Stimulated activated CD4-positive, alpha-beta T cell treated with anti-CD3 and anti-CD28 coated beads, Interleukin-2, amount 100 ng/mL, for 4 hours (primary cell): ENCODE measurements at places on chromosomes 5 and 9.

DNA sequence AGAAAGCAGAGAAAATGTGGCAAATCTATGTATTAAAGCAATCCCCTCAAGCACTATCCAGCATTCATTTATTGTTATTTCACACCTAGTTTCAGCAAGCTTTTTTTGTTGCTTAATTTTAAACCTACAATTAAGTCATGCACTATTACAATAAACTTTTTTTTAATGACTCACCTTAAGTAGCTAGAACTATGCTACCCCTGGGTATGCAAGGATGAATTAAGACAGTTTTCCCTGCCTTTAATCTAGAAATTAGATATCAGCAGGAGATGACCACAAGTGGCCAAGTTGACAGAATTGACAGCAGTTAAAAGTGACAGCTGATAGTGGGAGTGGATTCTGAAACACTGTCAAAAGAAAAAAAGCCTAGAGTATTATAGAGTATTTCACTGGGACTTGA lies 20.0 kb downstream of the ITGA1 start:
- DNase-seq, result no peak

- no peak for DNase-seq
Observed at GRCh38 chr5:10679336-10679988, 81.6 kb downstream of the DAP start.

DNA sequence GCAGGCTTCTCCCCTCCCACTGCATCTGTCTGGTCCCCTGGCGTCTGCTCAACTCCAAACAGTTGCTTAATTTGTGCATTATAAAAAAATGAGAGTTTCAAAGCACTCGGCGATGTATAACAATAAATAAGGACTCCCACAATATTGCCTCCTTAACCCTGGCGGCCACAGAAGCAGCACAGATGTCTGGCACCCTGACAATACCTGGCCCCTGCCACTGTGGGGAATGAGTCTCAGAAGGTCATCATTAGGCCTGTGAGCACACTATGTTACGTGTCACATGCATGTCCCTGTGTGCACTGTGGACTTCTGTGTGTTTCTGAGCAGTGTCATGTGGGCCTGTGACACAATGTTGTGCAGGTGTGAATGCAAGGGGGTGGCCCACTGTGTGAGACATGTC lies 236.5 kb downstream of the PBX3 start:
- DNase-seq, result no peak

GRCh38 chr5:135670588-135670987 lies 91.8 kb upstream of the CXCL14 start:
- DNase-seq, result no peak

GRCh38 chr9:31112491-31112890 lies 1272.0 kb upstream of the ACO1 start:
- no peak for DNase-seq

GRCh38 chr5:113682497-113683136 lies 169.1 kb downstream of the YTHDC2 start:
- no peak for DNase-seq

GRCh38 chr5:141779503-141779973 lies 97.5 kb upstream of the ARAP3 start:
- no peak for DNase-seq

GRCh38 chr5:44178414-44178813 lies 210.8 kb downstream of the FGF10 start:
- DNase-seq, result no peak

DNA sequence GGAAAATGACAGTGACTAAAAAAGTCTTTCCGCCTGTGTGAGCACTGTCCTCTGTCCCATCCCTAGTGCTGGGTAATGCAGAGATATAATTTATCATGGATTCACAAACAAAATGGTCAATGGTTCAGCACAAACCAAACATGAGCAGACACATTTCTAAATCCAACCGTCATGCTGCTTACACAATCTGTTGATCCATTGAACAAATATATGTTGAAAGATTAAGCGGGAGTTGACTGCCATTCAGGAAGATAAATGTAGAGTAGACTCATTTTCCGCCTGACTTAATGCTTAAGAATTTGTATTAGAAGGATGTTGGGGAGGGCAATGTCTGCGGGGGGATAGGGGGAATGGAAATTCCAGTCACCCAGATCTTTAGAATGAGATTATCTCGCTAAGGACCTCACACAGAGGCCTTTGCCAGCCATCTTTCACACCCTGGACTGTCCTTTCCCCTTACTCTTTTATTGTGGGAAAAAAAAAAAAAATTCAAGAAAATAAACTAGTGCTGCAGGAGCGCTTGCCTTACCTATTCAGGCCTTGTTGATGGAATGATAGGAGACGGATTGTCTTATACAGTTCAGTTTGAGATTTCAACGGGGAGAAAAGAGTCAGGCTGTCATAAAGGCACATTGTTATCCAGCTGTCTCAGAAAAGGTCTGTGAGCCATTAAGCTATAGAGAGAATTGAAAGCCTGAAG lies 153.7 kb downstream of the TLE1 start:
- DNase-seq, result no peak

- DNase-seq, result no peak
Observed at GRCh38 chr5:24475101-24475500, 169.7 kb downstream of the CDH10 start.

- no peak for DNase-seq
Observed at GRCh38 chr5:13653709-13654108, 290.8 kb downstream of the DNAH5 start.

DNA sequence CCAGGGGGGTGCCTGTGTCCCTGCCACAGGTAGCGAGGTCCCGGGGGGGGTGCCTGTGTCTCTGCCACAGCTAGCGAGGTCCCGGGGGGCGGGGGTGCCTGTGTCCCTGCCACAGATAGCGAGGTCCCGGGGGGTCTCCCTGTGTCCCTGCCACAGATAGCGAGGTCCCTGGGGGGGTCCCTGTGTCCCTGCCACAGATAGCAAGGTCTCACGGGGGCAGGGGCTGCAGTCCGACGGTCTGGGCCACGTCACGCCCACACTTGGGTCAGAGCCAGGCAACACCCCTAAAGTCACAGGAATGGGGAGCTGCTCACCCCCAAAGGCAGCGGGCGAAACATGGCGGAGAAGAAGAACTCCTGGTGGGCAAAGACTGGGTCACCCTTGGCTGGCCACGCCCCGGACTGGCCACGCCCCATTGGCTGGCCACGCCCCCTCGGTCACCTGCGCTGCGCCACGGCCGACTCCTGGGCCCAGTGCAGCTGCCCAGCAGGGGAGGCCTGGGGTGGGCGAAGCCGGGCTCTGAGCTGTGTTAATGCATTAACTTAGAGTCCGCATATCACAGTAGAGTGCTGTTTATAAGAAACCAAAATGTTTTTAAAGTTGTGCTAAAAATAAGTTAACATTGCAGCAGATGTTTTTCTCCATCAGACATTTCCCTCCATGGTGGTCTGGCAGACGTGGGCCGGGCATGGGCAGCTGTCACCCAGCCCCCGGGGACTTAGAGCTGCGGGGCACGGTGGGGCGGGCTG lies 7.0 kb downstream of the NOXA1 start:
- DNase-seq, result no peak

DNA sequence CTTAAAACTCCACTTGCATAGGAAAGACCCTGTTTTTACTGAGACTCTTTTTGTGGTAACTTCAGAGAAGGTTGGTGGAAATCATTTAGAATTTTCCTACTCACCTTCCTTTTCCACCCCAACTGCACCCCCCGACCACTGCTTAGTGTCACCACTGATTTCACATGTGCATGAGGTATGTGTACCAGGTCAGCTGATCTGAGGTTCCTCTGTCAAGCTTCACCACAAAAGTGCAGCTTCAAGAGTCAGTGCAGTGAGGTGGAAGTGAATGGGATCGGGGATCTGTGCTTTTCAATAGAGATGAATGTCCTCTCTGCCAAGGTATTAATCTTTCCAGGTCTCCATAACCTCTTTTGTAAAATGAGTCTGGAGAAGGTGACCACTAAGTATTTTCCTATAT lies 260.5 kb upstream of the WWC1 start:
- no peak for DNase-seq

- no peak for DNase-seq
Observed at GRCh38 chr9:95249986-95250385, 67.5 kb downstream of the FANCC start.

DNA sequence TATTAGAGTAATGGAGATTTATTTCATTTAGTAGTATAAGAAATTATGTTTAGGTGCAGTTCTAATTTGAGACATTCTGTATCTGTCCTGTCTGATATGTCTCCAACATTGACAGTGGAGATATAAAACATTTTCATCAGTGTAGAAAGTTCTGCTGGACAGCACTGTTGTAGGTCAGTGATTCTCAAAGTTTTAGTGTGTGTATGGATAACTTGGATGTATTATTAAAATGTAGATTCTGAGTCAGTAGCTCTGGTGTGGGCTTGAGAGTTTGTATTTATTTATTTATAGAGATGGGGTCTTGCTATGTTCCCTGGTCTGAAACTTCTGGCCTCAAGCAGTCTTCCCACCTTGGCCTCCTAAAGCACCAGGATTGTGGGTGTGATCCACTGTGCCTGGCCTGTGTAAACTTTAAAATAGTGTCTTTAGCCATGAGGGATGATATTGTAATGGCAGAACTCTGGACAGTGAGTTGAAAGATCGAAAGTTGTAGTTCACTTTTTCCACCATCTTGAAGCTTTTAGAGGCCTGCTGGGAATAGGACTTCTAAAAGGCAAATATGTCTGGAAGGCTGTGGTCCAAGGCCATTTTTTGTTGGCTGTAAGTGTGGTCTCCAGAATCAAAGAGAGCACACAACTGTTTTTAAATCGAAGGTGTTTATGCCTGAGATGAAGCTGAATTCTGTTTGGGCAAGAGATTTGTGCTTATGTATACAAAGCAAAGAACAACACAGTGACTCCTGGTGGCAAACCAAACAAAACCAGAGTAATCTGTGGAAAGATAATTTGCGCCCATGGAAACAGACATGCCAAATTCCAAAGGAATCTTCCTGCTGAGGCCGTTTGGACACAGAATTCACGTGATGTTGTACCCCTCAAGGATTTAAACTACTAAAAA lies 12.4 kb downstream of the UBAP1 start:
- DNase-seq, result no peak

DNA sequence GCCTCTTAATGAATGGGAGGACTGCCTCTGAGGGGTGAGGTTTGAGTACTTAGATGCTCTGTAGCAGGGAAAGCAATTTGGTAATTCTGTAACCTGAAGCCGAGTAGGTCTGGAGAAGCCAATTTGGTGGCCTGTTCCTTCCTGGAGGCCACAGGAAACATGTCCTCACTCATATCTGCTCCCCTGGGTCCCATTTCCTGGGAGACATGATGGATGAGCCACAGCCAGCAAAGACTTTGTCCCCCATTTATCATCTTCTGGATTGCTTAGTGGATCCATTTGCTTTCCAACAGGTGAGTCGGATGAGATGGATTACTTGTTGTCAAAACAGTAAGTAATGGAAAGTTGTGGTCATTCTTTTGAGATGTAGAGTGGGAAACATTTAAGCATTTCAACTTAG lies 99.8 kb upstream of the KLF9 start:
- no peak for DNase-seq

DNA sequence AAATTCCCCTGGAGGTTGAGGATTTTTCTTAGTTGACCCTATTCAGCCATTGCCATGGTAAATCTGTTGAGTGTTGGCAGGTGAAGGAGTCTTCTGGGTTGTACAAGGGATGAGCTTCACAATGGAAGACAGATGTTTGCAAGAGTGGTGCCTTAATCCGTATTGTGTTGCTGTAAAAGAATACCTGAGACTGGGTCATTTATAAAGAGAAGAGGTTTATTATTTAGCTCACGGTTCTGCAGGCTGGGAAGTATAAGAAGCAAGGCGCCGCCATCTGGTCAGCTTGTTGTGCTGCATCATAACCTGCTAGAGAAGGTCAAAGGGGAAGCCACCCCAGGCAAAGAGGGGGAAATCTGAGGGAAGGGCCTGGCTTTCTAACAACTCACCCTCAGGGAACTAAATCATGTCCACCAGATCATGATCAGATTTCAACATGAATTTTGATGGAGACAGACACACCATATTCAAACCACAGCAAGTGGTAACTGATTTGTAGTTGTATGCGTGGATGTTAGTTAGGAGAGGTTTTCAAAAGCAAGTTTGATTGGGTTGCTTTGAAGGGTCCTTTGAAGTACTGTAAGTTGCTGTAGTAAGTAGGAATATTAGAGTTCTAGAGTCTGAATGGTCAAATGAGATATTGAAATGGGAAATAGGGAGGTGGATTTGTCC lies 2.5 kb downstream of the TNPO1 start:
- peak; percentile 23 for DNase-seq

DNA sequence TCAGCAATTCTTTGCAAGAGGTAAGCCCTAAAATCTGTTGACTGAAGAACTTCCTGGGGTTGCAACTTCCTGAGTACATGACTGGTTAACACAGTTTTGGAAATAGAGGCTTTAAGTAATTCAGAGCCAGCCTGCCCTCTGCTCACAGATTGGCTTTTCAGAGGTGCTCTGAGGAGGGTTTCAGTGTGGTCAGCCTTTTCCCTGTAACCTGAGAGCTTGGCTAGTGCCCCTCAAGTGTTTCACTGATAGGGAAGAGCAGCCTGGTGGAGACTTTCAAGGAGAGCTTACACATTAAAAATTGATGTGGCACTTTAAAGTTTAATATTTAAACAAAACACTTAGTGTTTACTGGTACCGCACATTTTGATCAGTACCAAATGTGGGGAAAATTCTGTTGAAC lies 56.7 kb upstream of the FOXB2 start:
- DNase-seq, result no peak

DNA sequence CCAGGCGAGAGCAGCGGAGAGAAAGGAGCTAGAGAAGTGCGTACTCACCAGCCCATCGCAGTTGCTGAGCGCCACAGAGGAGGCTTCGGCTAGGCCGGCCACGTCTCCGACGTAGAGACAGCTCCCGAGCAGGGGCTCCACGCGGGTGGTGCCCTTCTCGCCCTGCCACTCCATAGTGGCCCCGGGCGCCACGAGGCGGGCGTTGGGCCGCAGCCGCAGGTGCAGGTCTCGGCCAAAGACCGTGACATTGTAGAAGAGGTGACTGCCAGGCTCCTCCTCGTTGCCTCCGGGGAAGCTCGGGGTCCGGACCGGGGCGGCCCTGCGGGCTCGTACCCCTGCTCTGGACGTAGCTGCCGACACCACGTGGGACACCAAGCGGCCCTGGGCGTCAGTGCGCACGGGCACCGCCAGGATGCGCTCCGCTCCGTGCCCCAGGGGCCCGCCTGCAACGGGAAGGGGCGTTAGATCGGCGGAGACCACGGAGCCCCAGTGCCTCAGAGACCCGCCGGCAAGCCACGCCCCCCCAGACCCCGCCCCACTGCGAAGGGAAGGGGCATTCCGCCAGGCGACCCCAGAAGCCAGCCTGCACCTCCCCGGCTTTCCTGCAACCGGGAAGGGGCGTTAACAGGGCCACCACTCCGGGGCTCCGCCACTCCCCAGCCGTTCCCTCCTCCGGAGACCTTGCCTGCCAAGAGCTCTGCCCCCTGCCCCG lies 1.4 kb downstream of the ADAMTS2 start:
- no peak for DNase-seq

- no peak for DNase-seq
Observed at GRCh38 chr5:158654415-158654814, 445.3 kb downstream of the EBF1 start.

DNA sequence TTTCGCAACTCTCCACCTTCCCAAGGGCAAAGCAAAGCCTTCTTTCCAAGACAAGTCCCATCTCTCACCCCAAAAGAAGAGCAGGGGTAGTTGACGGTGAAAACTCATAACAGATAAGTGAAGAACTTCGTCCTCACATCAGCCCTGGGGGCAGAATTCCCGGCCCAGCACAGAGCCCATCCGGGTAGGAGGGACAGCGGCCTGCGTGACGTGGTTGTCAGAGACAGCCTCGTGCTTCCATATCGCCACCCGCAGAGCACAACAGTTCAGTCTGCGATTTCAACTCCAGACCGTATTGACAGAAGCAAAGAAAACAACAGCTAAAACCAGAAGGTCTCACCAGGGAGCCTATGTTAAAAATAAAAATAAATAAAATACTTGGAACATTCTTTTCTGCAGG lies 273.2 kb downstream of the SYK start:
- DNase-seq, result no peak
